ENCODE measurements at places on chromosomes 4 and X. TPM values are rescaled to one million over a fixed set of nuclear protein-coding genes. Genes with fewer than 3 reads are reported as not detected.
A peak's percentile ranks its signal among the peaks of the same experiment; 100 is the strongest.

Gene RNF212
- 5.0 TPM for total RNA-seq

- no peaks in the 10 kb centered on the region for H3K27me3 ChIP-seq
- peaks cover 41% of the 10 kb centered on the region for H3K4me1 ChIP-seq
- peak overlapping the region; percentile 13 for H3K27ac ChIP-seq
- no peak overlapping the region for H3K4me3 ChIP-seq
- peaks cover 6% of the 10 kb centered on the region for H3K36me3 ChIP-seq
These were observed 29.6 kb downstream of the TRIM2 start for GRCh38 chr4:153233761-153234371.

DNA sequence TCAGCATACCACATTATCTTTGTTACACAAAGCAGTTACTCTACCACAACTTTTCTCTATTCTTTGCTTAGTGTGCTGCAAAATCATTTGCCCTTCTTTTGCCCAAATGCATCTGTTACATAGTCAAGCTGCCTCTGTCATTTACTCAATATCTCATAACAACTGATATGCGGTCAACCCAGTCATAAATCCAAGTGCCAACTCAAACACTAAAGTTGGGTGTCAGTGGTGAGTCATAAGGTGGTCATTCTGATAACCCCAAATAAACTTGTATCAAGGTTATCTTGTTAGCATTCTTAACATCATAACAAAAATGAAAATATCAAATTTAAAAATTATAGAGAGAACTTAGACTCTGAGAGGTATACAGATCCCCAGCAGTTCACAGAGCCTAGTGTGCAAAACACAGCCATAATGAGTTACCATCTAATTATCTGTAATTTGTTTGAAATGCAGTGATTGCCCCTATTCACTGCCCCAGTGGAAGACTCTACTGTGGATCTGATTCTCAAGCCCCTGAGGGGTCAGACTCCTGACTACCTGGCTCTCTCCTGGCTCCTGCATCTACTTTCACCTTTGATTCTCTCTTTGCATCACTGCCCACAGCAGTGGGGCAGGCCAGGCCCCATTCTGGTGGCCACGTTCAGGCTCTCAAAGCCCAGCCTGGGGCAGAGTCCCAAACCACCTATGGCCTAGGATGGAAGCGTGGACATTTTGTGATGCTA, 29.2 kb downstream of the TBC1D9 start:
- H3K4me3 ChIP-seq = no peak overlapping the region
- H3K36me3 ChIP-seq = no peaks in the 10 kb centered on the region
- H3K4me1 ChIP-seq = no peaks in the 10 kb centered on the region
- H3K27me3 ChIP-seq = no peaks in the 10 kb centered on the region
- no peak for DNase-seq

Gene TLR2
- total RNA-seq = 0.71 TPM

Gene PRRG1
- 8.0 TPM for total RNA-seq

GRCh38 chr4:26931966-26932365, 71.3 kb downstream of the STIM2 start:
- no peak overlapping the region for H3K4me3 ChIP-seq
- peaks cover 6% of the 10 kb centered on the region for H3K36me3 ChIP-seq
- no peak for DNase-seq
- H3K4me1 ChIP-seq = peaks cover 13% of the 10 kb centered on the region
- H3K27ac ChIP-seq = no peak overlapping the region

DNA sequence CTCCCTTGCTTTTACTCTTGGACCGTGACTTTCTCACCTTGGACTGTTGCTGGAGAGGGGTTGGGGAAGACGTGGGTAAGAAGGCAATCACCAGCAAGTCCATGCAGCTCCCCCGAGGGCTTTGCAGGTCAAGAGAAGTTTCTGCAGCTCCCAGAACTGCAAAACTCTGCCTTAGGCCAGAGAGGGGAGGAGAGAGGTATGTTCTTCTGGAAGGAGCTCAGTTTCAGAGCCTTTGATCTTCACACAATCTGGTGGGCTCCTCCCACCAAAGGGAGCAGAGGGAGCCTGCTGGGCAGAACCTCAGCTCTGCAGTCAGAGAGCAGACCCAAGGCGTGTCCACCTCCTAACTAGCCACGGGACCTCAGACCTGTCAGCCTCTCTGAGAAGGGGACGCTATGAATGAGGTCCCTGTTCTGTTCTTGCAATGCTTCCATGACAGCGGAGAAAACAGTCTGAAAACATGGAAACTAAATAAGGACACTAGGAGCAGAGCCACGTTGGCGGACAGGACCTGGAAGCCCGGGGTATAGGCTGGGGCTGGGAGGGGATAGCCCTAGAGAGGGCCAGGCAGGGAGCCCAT, 92.8 kb downstream of the EVC2 start:
- H3K27me3 ChIP-seq = no peaks in the 10 kb centered on the region
- H3K4me1 ChIP-seq = peaks cover 7% of the 10 kb centered on the region
- H3K4me3 ChIP-seq = no peak overlapping the region

Gene MAGIX
- total RNA-seq = 1.4 TPM

Gene NKRF
- total RNA-seq = 13.6 TPM

GRCh38 chr4:94802091-94802490, 44.3 kb downstream of the BMPR1B start:
- H3K36me3 ChIP-seq = peaks cover 8% of the 10 kb centered on the region
- peaks cover 39% of the 10 kb centered on the region for H3K4me1 ChIP-seq
- H3K27me3 ChIP-seq = no peaks in the 10 kb centered on the region
- no peak for DNase-seq
- H3K27ac ChIP-seq = no peak overlapping the region
- H3K4me3 ChIP-seq = no peak overlapping the region

GRCh38 chr4:1684506-1685234, 557 bp upstream of the FAM53A start:
- H3K4me1 ChIP-seq = peaks cover 14% of the 10 kb centered on the region
- no peak for DNase-seq
- H3K27ac ChIP-seq = no peak overlapping the region
- peak overlapping the region; percentile 34 for H3K4me3 ChIP-seq
- peaks cover 31% of the 10 kb centered on the region for H3K27me3 ChIP-seq

- peak overlapping the region; percentile 87 for H3K27ac ChIP-seq
- peak overlapping the region; percentile 99 for H3K4me3 ChIP-seq
- DNase-seq = no peak
These were observed 733 bp upstream of the NAA15 start for GRCh38 chr4:139300431-139301112.

Gene NLRP2B
- not detected for total RNA-seq

DNA sequence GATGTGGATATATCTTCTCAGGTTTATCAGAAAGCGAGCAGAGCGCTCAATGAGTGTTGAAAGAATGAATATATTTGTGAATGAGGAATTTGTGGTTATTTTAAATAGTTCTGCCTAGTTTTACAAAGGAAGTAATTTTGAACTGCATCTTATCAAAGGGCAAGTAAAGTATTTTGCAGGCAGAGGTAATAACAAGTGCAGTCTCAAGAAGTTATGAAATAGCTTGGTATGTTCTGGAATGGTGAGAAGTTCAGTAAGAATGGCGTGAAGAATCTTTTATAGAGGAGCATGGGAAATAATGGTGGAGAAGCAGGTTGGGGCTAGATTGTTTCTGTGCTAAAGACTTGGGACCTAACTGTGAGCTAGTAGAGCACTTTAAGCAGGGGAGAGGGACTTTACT, 10.9 kb downstream of the TMA16 start:
- H3K27ac ChIP-seq = no peak overlapping the region
- no peak overlapping the region for H3K4me3 ChIP-seq
- no peaks in the 10 kb centered on the region for H3K27me3 ChIP-seq
- H3K36me3 ChIP-seq = peaks cover 5% of the 10 kb centered on the region
- DNase-seq = no peak

Gene STARD8
- total RNA-seq = 1.8 TPM

DNA sequence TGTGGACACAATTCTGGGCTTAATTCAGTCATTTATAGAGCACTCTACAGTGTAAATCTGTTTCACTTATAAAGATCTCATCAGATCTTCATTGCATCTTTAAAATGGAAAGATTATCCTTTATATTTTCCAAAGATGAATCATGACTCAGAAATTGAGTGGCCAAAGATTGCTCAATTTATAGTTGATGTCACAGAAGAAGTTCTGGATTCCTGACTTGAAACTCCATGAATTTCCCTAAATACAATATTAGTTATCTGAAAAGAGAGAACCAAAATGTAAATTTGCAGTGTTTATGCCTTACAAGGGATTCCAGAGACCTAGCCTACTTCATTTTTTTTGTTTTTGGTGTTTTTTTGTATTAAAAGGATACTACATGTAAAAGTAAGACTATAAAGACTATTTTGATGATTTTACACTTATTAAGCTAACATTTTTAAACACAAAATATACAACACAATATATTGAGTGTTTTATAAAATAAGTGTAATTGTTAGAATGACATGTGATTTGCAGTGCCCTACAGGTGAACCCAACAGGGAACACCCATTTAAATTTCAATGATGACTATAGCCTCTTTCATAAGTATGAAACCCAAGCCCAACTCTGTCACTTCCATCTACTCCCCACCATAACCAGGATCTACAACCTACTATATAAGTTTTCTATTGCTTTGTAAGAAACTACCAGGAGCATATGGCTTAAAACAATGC, 183.5 kb downstream of the PCDH7 start:
- H3K4me1 ChIP-seq = no peaks in the 10 kb centered on the region
- no peak overlapping the region for H3K4me3 ChIP-seq
- DNase-seq = no peak

Gene HS3ST1
- total RNA-seq = 0.37 TPM

DNA sequence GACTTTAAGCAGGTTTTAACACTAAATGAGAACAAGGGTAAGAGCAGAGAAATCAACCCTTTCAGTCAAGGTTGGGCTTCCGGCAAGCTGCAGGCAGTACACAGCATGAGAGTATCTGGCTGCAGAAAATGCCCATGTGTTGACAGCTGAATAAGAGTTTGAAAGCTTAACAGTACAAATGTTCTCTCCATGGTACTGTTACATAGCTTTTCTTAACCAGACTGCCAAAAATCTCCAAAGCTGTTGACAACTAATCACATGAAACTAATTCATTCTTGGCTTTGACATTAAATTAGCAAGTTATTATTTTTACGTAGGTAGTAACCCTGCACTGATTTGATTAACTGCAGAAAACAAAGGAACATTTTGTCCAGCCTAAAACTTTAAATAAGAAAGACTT, 153.5 kb downstream of the SLC10A7 start:
- no peaks in the 10 kb centered on the region for H3K27me3 ChIP-seq
- peaks cover 42% of the 10 kb centered on the region for H3K4me1 ChIP-seq
- H3K36me3 ChIP-seq = peaks cover 5% of the 10 kb centered on the region
- no peak for DNase-seq
- H3K27ac ChIP-seq = no peak overlapping the region

DNA sequence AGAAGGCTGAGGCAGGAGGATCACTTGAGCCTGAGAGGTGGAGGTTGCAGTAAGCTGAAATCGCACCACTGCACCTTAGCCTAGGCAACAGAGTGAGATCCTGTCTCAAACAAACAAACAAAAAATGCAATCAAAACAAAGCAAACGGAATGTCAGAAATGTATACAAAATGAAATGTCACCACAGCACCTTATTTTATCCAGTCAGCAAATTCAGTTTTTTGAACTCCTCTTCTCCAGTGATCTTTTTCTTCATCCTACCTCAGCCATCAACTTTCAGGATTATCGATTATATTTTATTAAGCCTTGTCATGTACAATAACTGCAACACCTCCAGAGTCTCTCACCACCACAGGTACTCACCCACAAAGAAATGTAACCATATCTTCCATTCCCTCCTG, 31.1 kb upstream of the HPGDS start:
- H3K27me3 ChIP-seq = no peaks in the 10 kb centered on the region
- no peak overlapping the region for H3K27ac ChIP-seq
- no peak overlapping the region for H3K4me3 ChIP-seq
- no peak for DNase-seq
- no peaks in the 10 kb centered on the region for H3K36me3 ChIP-seq

DNA sequence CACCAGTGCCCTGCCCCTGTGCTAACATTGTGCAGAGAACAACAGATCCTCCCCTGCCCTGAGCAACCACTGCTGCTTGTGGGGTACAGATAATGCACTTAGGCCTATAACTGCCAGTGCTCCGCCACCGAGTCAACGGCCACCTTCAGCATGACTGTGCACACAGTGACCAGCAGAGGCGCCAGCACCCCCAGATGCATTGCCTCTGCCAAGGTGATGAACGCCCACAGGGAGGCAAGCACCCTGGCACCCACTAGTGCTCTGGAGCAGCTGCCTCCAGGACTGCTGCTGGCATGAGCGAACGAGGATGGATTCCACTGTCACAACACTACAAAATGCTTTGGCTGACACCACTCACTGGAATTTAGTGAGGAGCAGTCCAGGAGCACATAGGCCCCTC, 38.2 kb downstream of the SPIN2B start:
- H3K27ac ChIP-seq = no peak overlapping the region
- H3K4me1 ChIP-seq = no peaks in the 10 kb centered on the region
- DNase-seq = no peak

- H3K4me3 ChIP-seq = no peak overlapping the region
- peaks cover 8% of the 10 kb centered on the region for H3K4me1 ChIP-seq
- no peak for DNase-seq
- H3K27ac ChIP-seq = no peak overlapping the region
- H3K36me3 ChIP-seq = no peaks in the 10 kb centered on the region
- no peaks in the 10 kb centered on the region for H3K27me3 ChIP-seq
These were observed 63.3 kb downstream of the GALNT7 start for GRCh38 chr4:173231916-173232315.

- no peaks in the 10 kb centered on the region for H3K36me3 ChIP-seq
- no peak within 1 kb of the TSS for H3K27ac ChIP-seq
- DNase-seq = peak; percentile 42
- peaks cover 52% of the 10 kb centered on the region for H3K4me1 ChIP-seq
- peak within 1 kb of the TSS; percentile 91 for H3K4me3 ChIP-seq
These were observed at the start of gene BCOR for GRCh38 chrX:40097504-40098263. BCOR (minus strand) TSS chrX:40097958; CDS start chrX:40077929, 20,029 bp downstream.

DNA sequence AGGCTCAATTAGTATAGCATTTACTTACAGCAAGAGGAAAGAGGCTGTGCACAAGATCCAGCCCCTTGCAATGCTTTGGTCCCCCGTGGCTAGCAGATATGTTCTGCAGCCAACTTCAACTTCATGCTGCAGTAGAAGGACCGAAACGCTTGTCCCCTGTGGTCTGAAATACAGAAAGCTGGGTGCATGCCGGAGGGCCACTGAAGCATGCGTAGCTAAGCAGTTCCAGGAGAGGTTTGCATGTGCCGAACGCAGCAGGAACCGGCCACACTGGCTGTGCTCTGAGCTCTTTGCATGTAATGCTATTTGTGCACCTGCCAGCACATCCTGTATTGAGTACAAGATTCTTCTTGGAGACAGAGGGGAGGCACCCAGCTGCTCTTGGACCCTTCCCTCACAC, 35.8 kb upstream of the SHISA3 start:
- H3K4me3 ChIP-seq = no peak overlapping the region
- no peaks in the 10 kb centered on the region for H3K36me3 ChIP-seq

Gene GNRHR
- total RNA-seq = not detected

DNA sequence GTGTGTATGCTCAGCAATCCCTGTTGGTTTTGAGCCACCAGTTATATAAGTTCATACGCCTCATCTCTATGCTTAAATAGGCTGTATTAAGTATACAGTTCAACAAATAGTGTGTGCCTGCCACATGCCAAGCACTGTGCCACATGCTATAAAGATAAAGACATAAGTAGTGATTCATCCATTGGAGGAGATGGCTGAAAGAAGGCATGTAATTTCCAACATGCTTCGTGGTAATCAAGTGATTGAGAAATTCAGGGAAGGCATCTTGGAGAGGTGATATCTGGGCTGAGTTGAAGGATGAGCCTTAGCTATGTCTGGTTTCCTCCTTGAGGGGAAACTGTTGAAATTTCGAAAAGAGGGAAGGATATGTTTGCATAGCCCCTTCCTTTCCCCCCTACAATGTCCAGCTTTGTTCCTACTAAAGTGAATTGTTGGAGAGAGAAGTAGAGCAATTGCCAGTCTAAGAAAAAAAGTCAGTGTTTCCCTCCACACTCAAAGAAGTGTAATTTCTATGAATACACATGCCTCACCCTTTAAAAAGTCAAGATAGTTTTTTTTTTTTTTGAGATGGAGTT, 96.5 kb downstream of the ARHGAP10 start:
- H3K27ac ChIP-seq = no peak overlapping the region
- H3K4me3 ChIP-seq = no peak overlapping the region
- no peaks in the 10 kb centered on the region for H3K27me3 ChIP-seq
- H3K4me1 ChIP-seq = peaks cover 10% of the 10 kb centered on the region

Gene CXCL8
- total RNA-seq = not detected

Gene MAGEE2
- total RNA-seq = not detected
